ENCODE measurements at places on chromosomes 12 and 14.
A peak's percentile ranks its signal among the peaks of the same experiment; 100 is the strongest.

- no peak for DNase-seq
Observed at GRCh38 chr12:90261283-90261682, 552.6 kb upstream of the ATP2B1 start.

DNA sequence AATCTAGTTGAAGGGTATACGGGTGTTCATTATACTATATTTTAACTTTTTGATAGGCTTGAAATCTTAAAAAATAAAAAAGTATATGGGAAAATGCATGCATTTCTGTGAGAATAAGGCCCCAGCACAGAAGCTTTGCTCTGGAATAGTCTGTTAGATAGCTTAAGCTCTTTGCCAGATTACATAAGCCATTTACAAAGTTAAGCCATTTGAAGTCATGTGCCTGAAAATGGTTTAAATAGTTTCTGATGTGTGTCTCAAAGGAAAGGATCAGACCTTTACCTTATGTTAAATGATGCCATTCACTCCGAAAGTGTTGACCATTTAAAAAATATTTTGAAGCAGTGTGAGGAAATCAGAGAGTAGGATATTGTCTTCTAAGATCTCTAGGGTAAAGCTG lies 51.3 kb downstream of the WASHC4 start:
- DNase-seq: no peak

- DNase-seq: no peak
Observed at GRCh38 chr12:130788515-130788914, 50.5 kb downstream of the STX2 start.

DNA sequence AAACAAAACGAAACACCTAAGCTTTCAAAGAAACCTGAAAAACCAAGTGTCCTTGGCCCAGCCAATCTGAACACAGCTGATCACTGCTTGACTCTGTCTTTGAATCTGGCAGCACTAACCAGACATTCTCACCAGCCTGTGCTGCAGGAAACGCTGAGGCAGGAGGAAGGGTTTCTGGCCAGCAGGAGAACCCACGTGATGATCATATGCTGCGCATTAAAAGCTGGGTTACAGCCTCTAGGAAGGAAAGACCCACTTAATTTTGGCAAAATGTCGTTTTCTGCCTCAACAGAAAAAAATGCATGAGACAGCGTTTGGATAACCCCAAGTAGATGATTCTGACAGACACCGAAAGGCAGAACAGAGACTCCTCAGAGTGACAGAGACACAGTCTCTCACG lies 9.8 kb downstream of the APPL2 start:
- peak; percentile 92 for DNase-seq

GRCh38 chr12:100382338-100382737 lies 25.5 kb downstream of the SLC17A8 start:
- DNase-seq: no peak
